Stimulated activated CD8-positive, alpha-beta memory T cell treated with anti-CD3 and anti-CD28 coated beads, Interleukin-4, amount 100 ng/mL, for 1 hour (primary cell): ENCODE measurements at places on chromosomes 3 and 15.

DNA sequence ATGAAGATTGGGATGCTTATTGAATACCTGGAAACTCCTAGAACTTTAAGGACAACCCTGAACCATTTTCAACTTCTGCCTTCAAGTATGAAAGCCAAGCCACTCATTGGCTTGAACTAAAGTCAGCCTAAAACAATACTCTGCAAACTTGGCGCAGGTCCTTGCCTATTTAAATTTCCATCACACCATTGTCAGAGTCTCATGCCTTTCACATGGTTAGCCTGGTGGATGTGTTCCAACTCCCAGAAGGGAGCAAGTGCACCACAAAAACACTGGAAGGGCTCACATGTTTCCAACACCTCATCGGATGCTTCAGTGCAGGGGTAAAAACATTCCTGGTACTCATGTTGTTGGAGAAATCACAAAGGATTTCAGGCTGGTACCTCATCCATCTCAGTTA lies 511.6 kb upstream of the MDFIC2 start:
- DNase-seq: no peak

- no peak for DNase-seq
Measured at GRCh38 chr3:184603151-184604030, 41.8 kb downstream of the EPHB3 start.

GRCh38 chr3:17752436-17752835 lies 10.0 kb upstream of the TBC1D5 start:
- no peak for DNase-seq

DNA sequence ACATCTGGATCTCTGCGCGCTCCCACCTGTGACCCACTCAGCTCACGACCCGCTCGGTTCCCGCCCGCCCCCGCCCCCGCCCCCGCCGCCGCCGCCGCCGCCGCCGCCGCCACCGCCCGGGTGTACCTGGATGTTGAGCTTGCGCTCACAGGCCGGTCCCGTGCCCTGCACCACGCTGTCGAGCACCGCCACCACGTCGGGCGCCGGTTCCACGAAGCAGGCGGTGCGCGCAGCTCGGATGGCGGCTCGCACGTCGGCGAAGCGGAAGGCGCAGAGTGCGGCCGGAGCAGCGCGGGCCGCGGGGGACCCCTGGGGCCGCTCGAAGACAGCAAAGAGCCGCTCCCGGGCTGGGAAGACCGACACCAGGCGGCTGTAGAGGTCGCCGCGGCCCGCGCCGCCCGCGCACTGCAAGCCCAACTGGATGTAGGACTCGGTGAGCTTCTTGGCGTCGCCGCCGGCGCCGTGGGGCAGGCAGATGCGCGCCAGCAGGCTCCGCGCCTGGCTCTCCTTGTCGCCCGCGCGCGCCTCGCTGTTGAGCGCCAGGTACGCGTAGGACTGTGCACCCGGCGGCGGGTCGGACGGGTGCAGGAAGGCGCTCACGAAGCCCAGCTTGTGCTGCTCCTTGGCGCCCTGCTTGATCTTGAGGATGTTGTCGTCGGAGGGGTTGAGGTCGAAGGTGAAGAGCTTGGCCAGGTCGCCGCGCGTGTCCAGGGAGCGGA lies 1.1 kb downstream of the PLXND1 start:
- no peak for DNase-seq

DNA sequence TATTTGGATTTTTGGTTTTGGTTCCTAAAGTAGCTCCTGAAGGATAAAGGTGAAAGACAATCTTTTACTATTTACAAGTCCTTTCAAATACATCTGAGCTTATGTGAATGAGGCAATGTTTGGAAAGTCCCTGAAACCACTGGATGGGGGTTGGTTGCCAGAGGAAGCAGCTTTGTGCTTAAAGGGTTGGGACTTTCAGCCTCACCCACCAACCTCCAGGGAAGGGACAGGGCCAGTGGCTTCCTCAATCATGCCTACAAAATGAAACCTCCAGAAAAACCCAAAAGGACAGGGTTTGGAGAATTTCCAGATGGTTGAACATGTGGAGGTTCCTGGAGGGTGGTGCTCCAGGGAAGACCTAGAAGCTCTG lies 20.9 kb upstream of the ABHD17C start:
- no peak for DNase-seq

GRCh38 chr3:139310474-139310933 lies 33.3 kb upstream of the MRPS22 start:
- DNase-seq: no peak

DNA sequence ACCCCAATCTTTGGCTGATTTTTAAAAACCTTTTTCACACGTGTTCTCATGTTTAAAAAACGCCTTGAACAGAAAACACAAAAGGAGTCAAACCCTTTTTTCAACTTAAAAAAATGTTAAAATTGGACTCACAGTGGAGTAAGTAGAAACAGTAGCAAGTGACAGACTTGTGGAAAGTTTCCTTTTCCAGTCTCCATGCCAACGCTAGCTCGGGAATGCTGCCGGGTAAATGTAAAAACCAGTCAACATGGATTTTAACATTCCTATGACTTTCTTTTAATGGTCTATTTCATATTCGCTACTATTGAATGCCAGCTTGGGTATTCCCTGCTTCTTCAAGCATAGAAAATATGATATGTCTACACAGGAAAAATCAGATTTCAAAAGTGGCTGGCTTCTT lies 1.6 kb upstream of the PROK2 start:
- no peak for DNase-seq

DNA sequence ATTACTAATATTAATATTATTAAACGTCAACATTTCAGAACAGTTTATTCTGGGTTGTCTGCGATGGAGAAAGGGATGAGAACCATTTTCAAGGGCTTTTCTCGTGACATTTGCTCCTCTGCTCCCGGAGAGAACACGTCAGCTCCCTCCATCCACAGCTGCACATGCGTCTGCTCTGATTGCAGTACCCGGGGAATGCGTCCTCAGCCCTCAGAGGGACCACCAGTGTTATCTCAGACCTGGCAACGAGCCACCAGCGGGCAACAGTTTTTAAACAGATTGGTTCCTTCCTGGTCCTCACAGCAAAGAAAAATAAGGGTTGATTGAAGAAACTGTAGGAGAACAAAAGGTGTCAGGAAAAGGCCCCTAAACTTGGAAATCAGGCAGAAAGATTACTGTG lies 202.2 kb upstream of the ADAMTS9 start:
- DNase-seq: no peak

GRCh38 chr3:122283796-122284445 lies 41.1 kb upstream of the CSTA start:
- no peak for DNase-seq

GRCh38 chr3:147838652-147839051 lies 429.5 kb downstream of the ZIC1 start:
- DNase-seq: no peak

DNA sequence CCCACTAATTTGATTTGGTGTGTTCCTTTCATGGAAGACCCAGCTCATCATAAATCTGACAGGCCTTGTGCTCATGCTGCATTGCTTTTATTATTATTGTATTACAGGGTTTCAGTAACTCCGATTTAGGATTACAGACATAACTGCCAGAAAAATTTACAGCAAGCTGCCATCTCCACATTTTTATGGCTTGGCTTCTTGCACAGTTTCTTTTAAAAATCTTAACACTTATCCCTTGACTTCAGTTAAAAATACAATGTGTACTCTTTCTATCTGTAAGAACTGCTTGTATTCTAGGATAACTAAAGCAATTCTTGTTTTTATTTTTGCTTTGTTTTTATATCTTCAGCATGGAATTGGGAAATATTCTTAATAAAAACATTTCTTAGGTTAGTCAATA lies 612.2 kb downstream of the DIPK2A start:
- no peak for DNase-seq

DNA sequence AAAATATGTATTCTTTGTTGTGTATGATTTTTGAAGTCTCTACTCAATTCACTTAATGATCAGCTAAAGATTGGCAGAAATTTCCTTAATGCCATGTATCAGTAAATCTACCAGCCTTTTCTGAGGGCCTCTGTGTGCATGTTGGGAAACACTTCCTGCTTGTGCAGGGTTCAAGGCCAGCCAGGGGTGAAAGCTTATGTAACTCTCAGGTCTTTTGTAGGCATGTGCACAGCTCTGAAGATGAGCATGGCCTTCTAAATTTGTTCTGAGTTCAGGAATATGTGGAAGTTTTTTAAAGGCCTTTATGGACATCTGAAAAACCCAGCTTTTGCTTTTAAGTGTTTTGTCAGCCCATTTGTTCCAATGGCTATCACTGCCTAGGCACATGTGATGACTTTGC lies 82.7 kb downstream of the ROBO1 start:
- no peak for DNase-seq

DNA sequence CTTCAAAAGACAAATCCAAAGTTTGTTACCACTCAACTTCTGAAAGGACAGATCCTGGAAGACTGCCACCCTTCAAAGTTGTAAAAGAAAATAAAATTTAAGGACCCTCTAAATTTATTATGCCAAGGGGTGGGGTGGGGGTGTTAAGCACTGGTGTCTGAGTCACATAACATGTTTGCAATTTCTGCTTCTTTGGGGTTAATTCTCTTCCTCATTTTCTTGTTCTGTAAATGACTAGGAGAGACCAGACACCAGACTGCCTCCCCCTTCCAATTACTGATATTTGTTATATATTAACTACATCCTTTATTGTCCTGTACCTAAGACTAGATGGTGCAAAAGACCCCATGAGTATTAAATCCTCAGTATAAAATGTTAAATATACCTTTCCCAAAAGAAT lies 242.8 kb downstream of the ZNF385D start:
- DNase-seq: no peak

DNA sequence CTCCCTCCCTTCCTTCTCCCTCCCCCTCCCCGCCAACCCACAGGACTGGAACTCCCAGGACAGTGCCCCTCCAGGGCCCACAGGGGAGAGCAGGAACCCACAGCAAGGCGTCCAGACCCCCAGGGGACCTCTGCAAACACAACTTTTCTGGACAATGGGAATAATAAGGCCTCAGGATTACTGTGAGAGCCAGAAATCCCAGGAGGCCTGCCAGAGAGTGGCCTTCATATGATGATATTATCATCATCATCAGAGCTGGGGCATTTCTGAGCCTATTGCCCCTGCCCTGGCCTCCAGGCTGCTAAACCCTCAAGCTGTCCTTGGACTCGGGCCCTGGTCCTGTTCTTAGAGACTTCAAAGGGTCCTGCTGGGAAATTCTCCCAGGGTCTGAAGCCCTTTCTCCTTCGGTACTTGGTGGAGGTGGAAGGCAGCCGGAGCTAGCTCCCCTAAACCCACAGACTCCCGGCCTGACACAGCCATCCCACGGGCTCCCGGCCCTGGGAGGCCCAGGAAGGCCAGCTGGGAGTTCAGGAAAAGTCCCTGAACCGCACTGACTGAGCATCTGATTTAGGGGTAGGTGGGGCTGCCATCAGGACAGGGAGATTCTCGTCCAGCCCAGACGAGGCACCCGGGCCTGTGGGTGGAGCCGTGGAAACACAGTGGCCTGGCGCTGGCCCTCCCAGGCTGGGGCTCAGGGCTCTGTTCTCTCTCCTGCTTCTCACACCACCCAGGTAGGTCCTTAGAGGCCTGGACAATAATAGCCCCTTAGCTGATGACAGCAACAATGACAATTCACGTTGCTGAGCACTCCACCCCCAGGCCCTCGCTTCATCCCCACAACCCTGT lies 4.9 kb downstream of the CALML4 start:
- no peak for DNase-seq

- no peak for DNase-seq
Measured at GRCh38 chr15:26234976-26235767, 372.0 kb upstream of the ATP10A start.

DNA sequence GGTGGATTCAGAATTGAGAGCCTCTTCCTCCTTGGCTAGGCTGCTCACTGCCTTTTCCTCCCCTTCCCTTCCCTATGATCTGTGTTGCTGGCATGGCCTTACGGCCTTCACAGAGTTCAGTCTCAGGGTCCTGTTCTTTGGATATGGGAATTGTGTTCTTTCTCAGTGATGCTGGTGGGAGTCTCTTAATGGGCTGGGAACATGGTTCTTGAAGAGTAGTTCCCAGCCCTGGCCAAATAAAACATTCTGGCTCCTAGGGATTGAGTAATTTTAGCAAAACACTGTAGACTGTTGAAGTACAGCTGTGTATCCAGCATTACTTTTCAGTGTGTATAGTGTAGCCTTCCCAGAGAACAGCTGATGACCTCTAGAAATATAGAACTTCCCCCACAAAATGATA lies 22.6 kb upstream of the FILIP1L start:
- DNase-seq: no peak

- no peak for DNase-seq
Measured at GRCh38 chr3:124419303-124419702, 310.9 kb upstream of the UMPS start.

DNA sequence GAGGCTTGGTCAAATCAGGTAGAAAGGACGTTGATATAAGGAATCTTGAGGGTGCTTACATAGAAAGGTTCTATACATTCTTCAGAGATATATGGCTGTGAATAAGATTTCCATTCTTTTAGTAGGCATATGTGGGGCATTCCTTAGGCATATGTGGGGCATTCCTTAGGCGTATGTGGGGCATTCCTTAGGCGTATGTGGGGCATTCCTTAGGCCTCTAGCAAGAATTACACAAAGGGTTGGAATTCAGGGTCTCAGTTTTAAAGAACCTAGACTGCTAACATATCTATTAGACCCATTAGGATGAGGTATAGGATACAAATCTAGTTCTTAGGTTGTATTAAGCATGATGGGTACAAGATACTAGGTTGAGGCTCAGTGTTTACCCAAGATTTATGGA lies 607.8 kb downstream of the SI start:
- DNase-seq: no peak

- no peak for DNase-seq
Measured at GRCh38 chr3:186530415-186530814, 13.8 kb downstream of the CRYGS start.

DNA sequence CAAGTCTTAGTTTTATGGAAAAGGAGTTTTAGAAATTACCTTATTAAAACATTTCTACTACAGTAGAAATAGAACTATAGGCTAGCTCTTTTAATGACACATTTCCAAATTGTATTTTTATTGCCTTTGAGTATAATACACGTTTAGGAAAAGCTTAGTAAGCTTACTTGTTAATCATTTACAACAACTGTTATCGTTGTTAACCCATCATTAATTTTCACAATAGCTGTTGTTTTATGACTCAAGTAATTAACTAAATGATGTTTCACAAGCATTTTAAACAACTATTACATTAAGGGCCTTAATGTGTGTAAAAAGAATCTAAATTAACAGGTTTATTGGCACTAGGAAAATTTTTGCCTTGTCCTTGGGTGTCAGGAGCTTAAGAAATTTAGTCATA lies 120.5 kb upstream of the THRB start:
- DNase-seq: no peak

DNA sequence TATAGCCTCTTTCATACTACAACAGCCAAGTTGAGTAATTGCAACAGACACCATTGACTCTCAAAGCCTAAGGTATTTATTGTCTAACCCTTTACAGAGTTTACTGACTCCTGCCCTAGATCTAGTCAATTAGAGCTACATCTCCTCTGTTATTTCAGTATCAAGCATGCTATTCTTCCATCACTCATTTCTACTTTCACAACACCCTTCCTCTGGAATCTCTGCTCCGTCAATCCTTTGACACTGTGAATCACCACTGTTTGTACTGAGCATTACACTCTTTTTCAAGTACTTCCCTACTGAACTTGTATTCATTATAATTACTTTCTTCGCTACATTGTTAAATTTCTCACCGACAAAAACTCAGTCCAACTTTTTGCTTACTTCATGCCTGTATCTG lies 121.8 kb downstream of the ZNF609 start:
- DNase-seq: no peak
